ENCODE measurements at places on chromosomes 12 and 14.

- DNase-seq: no peak
These were observed 45.1 kb downstream of the NOS1 start for GRCh38 chr12:117316336-117316735.

DNA sequence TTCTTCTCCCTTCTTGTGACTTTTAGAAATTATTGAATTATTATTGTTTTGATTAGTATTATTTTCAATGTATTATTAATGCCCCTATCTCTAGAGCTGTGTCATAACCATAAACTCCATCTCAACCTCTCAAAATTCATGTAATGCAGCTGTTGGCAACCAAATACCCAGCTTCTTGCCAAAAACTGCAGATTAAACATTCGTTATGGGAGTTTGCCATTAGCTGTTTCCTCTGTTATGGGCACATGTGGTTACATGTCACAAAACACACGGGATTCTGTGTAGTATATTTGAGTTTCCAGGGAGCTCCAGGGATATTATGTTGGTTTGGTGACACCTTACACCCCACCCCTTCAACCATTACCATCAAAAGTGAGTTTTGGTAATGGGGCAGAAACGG is 2.8 kb upstream of the ALX1 start:
- DNase-seq: no peak

- no peak for DNase-seq
These were observed 1.4 kb downstream of the PLXNC1 start for GRCh38 chr12:94149781-94150239.

- no peak for DNase-seq
These were observed 35.9 kb downstream of the ADIPOR2 start for GRCh38 chr12:1726753-1727152.

GRCh38 chr12:30531731-30532678 is 163.7 kb downstream of the IPO8 start:
- DNase-seq: no peak

- no peak for DNase-seq
These were observed 7.5 kb upstream of the G2E3 start for GRCh38 chr14:30551460-30551859.

DNA sequence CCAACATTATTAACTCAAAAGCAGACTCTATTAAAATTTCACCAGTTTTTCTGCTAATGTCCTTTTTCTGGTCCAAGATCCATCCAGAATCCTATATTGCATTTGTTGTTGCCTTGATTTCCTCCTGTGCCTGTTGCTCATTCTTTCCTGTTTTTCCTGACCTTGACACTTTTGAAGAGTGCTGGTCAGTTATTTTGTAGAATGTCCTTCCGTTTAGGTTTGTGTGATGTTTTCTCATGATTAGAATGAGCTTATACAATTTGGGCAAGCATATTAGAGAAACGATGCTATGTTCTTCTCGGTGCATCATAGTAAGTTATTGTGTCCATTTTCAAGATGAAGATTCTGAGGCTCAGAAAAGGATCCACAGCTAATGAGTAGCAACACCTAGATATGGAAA is 33.9 kb downstream of the PHLDA1 start:
- DNase-seq: no peak

Data from stimulated activated CD8-positive, alpha-beta memory T cell treated with anti-CD3 and anti-CD28 coated beads, Interleukin-4, amount 100 ng/mL, for 1 hour (primary cell).